ENCODE measurements at places on chromosomes 16 and 17.
A peak's percentile ranks its signal among the peaks of the same experiment; 100 is the strongest.

DNA sequence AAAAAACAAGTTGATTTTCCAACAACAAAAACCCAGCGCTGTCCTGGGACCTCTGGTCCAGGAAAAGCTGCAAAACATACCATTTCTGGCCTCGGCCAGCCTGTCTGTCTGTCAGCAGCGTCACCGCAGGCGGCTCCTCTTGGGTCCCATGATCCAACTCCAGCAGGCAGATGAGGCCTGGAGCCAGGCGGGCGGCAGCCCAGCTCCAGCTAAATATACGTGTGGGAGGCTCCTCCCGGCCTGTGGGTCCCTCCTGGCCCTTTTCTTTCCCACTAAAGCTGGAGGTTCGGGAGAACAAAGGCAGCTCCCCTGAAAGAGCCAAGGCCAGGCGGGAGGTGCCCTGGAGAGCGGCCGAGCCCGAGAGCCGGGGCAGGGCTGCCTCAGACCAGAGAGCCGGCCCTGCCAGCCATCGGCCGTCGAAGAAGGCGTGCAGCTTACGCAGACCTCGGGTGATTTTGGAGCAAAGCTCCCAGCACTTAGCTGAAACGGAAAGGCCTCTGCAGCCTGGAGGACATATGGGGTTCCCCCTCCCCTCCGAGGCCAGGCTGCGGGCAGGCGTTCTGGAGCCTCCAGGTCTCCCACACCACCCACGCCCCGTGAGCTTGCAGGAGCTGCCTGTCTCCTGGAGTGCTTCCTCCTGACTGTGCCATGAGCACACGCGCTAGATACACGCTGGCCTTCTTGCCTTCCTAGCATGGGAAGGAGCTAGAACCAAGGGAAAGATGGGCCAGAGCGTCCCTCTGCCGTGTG lies 19.9 kb upstream of the JPH3 start:
- DNase-seq = no peak

GRCh38 chr16:85998171-85998867 lies 99.4 kb downstream of the IRF8 start:
- DNase-seq = no peak

GRCh38 chr16:11819798-11820197 lies 22.7 kb upstream of the ZC3H7A start:
- DNase-seq = no peak

- DNase-seq = no peak
These were observed 9.9 kb downstream of the ZFP90 start for GRCh38 chr16:68548947-68549346.

GRCh38 chr16:28897826-28898225 lies 19.5 kb downstream of the ATP2A1 start:
- no peak for DNase-seq

DNA sequence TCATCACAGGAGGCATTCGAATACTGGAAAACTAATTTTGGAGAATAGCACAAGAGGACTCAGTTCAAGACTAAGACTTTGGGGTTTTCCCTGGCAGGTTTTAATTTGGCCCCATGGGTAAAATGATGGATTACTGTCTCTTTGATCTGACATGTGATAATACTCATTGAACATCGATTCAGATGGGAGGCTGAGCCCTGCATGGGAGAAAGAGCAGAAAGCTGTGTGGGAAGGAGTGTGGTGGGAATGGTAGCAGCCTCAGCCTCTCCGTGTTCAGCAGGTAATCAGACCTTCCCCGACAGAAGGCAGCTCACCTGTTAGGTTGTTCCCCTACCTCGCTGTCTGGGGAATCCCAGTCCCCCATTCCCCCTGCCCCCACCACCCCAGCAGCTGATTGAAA lies 124.7 kb upstream of the TNRC6C start:
- DNase-seq = no peak

- no peak for DNase-seq
These were observed 86.5 kb downstream of the SNX29 start for GRCh38 chr16:12063004-12063395.

- DNase-seq = no peak
These were observed 3.1 kb upstream of the ADORA2B start for GRCh38 chr17:15941781-15942180.

DNA sequence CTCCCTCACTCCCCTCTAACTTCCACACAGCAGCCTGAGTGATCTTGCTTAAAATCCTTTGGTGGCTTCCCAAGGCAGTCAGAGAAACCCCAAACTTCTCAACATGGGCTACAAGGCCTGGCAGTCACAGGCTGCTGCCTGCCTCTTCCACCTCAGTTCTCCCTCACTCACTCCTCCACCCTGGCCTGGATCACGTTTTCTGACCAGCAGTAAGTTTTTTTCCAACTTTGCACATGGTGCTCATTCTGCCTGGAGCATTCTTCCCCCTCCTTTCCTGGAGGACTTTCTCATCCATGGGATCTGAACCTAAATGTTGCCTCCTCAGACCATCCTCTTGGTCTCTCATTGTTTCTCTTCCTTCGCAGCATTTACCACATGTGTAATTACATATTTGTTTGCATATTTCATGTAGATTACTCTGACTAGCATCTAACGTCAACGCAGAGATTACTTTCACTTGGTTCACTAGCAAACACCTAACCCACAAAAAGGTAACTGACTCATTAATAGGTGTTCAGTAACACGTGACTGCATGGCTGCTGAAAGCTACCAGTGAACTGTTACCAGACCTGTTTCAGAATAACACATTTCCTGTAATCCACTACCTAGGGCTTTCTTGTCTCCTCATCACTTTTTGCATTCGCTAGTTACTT lies 17.1 kb downstream of the GNA13 start:
- no peak for DNase-seq

- DNase-seq = no peak
These were observed 29.2 kb downstream of the TTLL6 start for GRCh38 chr17:48787828-48788227.

DNA sequence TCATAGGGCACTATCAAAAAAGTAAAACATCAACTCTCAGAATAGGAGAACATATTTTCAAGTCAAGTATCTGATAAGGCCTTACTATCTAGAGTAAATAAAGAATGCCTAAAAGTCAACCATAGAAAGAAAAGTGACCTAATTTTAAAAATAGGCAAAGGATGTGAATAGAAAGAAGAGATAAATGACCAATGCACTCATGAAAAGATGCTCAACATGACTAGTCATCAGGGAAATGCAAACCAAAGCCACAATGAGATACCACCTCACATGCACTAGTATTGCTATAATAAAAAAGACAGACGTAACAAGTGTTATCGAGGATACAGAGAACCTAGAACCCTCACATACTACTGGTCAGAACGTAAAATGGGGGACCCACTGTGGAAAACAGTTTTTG lies 90.8 kb downstream of the DYNLRB2 start:
- DNase-seq = no peak

DNA sequence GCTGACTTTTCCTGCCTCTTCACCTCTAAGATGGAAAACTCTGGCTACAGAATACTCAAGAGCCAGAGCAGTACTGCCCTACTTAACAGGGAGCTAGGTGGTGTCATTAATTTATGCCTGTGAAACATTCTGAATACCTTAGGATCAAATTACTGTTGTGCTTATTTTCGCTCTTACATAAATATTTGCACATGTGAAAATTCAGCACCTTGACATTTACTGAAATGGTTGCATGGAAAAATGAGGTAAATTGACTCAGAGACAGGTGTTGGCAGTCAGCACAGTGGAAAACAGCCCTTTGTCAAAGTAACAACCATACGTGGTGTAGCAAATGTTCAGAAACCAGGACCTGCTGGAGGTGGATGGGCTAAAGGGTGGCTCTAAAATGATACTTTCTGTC lies 193.6 kb downstream of the CDH8 start:
- no peak for DNase-seq

GRCh38 chr17:28724500-28725165 lies 1.4 kb downstream of the TLCD1 start:
- no peak for DNase-seq

- peak; percentile 88 for DNase-seq
These were observed 5.1 kb downstream of the CLEC16A start for GRCh38 chr16:10949424-10949970.

GRCh38 chr16:52912565-52913173 lies 140.0 kb downstream of the CHD9NB start:
- peak; percentile 80 for DNase-seq

- DNase-seq = no peak
These were observed 42.3 kb downstream of the PIPOX start for GRCh38 chr17:29085223-29085622.

- no peak for DNase-seq
These were observed 181.8 kb upstream of the CIBAR2 start for GRCh38 chr16:85293904-85294642.

GRCh38 chr16:15572329-15573001 lies 70.5 kb downstream of the MARF1 start:
- DNase-seq = no peak

DNA sequence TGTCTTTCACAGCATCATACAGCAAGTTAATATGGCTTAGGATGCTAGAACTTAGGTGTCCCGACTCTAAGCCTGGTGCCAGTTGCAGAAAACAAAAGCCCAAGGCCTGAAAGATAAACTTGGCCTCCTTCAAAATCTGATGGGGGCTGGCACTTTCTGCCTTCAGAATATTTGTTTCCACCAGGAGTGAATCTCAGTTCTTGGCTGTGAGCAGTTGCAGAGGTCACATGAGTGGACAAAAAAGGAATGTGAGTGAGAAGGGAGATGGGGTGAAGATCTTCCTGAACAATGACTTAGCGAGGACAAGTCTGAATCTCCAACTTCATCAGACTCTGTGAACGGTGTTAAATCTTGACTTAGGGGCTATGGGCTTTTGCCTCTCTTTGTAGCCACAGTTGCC lies 46.6 kb downstream of the HOXB1 start:
- DNase-seq = no peak

DNA sequence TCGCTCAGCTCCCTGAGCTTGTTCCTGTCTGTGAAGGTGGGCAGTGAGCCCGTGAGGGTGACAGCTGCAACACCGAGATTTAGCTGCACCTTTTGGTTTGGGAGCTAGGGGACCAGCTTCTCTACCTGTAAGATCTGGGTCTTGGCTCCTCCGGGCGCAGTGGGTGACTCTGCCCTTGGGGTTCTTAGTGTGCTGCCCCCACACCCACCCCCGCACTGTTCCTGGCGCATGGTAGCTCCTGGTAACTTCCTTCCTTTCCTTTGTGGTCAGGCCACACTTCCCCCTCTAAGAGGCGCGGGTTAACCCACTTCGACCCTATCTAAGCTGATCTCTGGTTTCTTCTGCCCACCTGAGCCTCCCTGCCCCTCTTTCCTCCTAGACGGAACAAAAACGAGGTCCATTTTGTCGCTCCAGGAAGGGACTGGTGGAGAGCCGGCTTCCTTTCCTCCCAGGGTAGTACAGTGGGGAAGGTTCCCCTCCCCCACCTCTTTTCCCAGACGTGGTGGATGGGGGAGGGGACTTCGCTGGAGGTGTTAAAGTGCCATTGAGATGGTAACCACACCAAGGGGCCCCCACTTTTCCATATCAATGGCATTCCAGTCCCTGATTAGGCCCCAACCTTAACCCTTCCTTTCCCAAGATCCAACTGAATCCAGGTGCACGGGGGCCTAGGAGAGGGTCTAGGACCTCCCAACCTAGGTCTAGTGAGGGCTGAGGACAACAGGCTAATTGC lies 4.6 kb upstream of the CLDN9 start:
- peak; percentile 97 for DNase-seq

GRCh38 chr16:56610609-56611111 lies 2.3 kb downstream of the MT2A start:
- DNase-seq = no peak

GRCh38 chr16:87395181-87395842 lies 3.2 kb downstream of the MAP1LC3B start:
- no peak for DNase-seq

- DNase-seq = peak; percentile 21
These were observed 89.7 kb downstream of the MARCHF10 start for GRCh38 chr17:62718429-62718828.

- DNase-seq = peak; percentile 97
These were observed at the start of gene NDRG4 for GRCh38 chr16:58499615-58500351. Gene NDRG4, plus strand, starts transcription at chr16:58500143. Its CDS starts 106 bp downstream, at chr16:58500249.

- DNase-seq = no peak
These were observed 4.7 kb downstream of the MLX start for GRCh38 chr17:42571435-42572225.

DNA sequence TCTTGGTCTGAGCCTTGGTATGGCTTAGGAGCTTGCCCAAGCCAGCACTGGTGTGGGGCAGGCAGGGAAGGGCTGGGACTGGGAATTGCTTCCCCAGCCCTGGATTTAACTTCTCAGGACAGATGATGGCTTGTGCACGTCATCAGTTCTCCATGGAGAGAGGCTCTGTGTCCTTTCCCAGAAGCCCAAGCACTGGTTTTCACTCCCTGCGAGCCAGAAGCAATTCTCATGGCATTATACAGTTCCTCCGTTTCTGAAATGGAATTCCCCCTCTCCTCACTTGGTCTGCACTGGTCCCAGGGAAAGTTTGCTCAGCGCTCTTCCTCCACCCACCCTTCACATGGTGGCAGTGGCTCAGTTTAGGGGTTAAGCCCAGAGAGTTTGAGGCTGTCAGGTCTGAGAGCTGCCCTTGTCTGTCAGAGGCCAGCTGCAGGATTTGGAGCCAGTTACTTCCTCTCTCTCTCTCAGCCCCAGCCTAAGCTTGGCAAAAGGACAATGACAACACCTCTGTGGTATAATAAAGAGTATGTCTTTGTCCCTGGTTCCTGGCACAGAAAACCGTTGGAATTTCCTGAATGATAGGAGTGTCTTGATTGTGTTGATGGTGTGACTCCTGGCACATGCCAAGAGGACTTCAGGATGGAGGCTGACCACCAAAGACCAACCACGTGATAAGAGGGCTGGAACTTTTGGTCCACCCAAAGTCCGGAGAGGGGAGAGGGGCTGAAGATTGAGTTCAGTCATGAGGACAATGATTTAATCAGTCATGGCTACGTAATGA lies 219.6 kb upstream of the TNRC6C start:
- peak; percentile 22 for DNase-seq

- DNase-seq = no peak
These were observed 17.1 kb downstream of the AKAP1 start for GRCh38 chr17:57102122-57102521.

DNA sequence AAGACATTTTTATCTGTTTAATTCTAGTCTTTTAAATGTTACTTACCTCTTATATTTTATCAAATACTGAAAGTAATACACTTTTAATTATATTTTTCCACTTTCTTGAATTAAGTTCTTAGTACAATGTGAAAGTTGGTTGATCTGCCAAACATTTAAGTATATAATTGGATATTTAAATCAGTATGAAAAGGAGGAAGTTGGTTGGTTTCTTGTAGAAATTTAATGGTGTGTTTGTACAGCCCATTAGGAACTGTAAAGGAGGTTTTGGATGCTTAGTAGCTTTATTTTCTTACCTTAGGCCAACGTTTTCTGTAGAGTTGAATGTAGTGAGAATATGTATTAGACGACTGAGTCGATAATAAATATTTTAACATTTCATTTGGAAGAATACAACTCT lies 5.4 kb downstream of the NFATC3 start:
- no peak for DNase-seq

- DNase-seq = peak; percentile 77
These were observed 15.3 kb upstream of the FZD2 start for GRCh38 chr17:44541884-44542581.

All from H9 (cell line).